Activated CD8-positive, alpha-beta memory T cell treated with anti-CD3 and anti-CD28 coated beads, Interleukin-2, amount 50 U/mL, for 48 hours (primary cell): ENCODE measurements at places on chromosomes 11 and 22.

DNA sequence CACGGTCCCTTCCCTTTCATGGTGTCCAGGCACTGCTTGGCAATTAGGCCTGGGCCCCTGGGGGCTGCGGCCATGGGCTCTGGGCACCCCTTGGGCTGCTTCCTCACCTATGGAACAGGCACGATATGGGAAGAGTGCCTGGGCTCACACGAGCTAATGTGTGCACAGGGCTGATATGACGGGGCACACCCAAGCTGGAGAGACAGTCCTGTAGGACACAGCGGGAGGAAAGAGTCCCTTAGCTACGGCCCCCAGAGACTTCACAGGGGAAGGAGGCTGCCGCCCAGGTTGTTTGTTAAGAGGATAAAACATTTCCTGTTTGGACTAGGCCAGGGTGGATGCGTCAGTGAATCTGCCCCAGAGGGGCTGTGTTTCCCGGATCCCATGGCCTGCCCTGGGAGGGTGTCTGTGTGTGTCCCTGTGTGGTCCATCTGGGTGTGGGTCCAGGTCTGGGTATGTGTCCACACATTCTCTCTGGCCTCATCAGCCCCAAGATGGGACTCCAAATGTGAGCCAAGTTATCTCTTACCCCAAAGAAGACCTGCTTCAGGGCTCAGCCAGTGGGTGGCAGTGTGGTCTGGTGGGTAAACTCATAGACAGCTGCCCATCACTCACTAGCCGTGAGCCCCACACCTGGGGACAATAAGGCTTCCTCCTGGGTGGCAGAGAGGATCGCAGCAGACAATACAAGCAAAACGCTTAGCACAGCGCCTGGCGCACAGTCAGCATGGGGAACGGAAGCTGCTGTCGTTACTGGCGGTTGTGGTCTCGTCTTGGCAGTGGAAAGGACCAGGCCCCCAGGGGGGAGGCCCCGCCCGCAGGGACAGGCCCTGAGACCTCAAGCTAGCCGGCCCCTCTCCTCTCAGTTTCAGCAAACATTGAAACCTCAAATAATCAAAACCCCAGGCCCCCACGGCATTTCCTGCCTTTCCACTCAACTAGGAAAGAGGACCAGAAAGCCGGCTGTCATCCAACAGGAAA, 3.2 kb upstream of the EMID1 start:
- peak; percentile 83 for DNase-seq

GRCh38 chr11:103794262-103794661, 242.2 kb upstream of the DDI1 start:
- DNase-seq, result no peak

GRCh38 chr11:109902764-109903433, 190.3 kb upstream of the ZC3H12C start:
- no peak for DNase-seq

- peak; percentile 69 for DNase-seq
Measured at GRCh38 chr11:68002938-68003845, 705 bp downstream of the UNC93B1 start.

DNA sequence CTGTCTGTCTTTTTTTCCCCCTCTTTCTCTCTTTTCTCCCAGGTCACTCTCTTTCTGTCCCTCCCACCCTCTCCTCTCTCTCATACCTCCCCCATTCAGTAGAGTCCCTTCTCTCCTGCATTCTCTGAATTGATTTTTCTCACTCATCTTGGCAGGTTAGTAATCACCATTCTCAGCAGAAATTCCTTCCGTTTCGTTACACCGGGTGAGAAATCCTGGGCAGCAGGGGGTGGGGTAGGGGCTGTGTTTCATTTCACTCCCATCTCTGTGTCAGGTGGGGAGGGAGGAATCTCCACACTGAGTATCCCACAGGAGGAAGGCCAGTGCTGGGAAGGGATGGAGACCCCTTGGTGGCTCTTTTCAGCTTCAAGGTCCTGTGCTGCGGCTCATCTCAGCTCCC, 253.5 kb downstream of the MIAT start:
- DNase-seq, result no peak

DNA sequence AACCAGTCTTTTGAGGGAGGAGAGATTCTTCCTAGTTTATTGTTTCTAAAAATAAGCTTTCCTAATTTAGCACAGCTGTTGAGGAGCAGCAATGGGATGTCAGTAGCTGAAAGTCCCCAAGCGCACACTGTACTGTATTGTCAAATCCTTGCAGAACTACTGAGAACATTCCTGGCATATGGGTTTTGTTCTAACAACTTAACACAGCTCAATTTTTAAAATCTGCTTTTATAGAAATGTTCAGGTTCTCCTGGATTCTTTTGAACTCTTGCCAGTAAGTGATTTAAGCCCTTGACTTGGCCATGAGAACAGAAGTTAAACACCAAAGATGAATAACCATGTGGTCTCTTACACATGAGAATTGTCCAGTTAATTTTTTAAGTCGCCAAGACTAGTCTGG, 218.6 kb downstream of the FAT3 start:
- DNase-seq, result no peak

DNA sequence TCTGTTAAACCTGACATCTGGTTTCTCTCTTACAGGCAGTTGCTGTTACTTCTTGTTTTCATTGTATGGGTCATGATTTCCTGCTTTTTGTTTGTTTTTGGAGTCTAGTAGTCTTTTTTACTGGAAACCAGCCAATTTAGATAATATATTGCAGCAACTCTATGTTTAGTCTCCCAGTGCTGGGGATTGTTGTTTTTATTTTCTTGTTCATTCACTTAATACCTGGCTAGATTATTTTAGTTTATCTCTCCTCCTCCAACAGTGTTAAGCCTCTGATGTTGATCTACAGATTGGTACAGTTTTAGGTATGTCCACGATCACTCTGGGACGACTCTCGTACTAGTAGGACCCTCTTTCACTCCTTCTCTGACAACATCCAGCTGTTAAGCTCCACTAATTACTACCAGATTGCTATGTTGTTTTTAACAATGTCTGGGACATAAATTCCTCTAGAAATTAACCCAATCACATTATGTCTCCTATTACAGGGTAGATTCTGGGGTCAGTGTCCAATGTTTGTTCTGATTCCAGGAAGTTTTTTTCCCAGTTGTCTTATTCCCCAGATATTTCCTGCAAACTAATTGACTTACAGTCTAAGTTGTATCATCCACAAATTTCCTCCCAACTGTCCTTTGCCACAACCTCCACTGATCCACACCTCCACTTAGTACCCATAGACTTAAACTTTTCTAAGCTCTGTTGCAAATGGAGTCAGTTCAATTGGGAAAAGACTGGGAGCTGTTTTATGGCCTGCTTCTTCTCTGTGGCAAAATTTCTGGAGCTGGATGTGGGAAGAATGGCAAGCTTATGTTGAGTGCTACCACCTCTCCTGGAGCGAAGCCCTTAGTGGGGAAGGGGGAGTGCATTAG, 1280.6 kb upstream of the CNTN5 start:
- no peak for DNase-seq

- DNase-seq, result no peak
Measured at GRCh38 chr11:95035316-95035715, 10.3 kb downstream of the KDM4E start.

GRCh38 chr11:128164080-128164741, 423.1 kb downstream of the ETS1 start:
- DNase-seq, result no peak

GRCh38 chr11:1639102-1639620, 9.6 kb downstream of the KRTAP5-5 start:
- no peak for DNase-seq

DNA sequence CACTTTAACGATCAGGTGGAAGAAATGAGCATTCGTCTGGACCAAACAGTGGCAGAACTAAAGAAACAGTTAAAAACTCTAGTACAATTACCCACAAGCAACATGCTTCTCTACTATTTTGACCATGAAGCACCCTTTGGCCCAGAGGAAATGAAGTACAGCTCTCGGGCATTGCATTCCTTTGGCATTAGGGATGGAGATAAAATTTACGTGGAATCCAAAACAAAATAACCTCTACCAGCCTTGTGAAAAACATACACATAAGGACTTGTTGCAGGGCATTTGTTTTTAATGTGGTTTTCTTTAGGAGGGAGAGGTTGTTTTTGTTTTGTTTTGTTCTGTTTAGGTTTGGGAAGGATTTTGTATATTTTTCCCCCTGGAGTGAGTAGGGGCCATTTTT, 14.2 kb upstream of the TECTA start:
- no peak for DNase-seq

DNA sequence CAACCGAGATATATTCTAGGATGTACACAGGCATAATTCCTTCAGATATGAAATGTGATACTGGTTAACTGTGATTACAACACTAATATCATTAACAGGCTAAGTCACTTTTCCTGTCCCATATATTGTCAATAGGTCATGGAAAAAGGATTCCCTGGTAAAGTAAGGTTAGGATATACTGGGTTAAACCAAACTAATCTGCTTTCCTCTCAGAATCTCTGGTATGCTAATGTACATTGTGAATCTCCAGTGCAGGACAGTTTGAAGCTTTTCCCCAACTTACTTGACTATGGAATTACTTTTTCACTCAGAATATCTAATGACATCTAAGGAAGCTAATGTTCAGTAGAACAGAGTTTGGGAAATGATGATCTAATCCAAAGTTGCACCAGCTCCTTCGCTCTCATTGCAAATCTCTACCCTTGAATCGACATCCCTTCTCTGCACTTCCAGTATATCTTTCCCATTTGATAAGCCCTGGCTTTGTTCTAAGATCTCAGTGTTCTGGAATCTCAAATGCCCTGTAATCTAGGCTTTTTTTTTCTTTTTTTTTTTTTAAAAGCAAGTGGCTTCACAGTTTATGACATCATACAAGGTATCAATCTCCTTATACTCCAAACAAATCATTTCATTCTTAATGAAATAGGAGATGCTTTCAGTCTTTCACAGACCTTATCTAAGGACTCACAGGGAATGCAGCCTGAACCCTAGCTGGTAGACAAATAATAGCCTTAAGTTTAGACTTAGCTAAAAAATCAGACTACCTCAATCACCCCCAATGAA, 43.8 kb downstream of the COPB1 start:
- DNase-seq, result no peak

DNA sequence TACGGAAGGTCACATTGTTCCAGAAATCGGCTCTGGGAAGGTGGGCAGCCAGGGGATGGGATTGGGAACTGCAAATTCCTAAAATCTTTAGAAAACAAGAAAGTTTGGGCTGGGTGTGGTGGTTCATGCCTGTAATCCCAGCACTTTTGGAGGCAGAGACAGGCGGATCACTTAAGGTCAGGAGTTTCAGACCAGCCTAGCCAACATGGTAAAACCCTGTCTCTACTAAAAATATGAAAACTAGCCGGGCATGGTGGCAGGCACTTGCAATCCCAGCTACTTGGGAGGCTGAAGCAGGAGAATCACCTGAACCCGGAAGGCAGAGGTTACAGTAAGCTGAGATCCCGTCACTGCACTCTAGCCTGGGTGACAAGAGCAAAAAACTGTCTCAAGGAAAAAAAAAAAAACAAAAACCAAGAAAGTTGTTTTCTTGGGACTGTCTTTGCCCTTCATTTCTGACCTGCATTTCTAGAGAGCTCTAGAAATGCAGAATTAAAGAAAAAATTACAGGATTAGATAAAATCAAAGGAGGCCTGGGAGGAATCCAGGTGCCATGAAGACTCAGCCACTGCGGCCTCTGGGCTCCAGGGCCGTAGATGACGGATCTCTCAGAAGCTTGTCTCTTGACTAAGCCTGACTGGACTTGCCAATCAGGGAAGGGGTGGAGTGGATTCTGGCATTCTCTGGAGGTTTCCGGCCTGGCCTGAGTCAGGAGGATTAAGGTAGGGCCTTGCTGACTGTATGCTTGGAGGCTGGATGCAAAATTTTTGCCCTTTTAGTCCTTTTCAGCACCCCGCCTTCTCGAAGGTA, 5.3 kb upstream of the MALAT1 start:
- DNase-seq, result no peak

DNA sequence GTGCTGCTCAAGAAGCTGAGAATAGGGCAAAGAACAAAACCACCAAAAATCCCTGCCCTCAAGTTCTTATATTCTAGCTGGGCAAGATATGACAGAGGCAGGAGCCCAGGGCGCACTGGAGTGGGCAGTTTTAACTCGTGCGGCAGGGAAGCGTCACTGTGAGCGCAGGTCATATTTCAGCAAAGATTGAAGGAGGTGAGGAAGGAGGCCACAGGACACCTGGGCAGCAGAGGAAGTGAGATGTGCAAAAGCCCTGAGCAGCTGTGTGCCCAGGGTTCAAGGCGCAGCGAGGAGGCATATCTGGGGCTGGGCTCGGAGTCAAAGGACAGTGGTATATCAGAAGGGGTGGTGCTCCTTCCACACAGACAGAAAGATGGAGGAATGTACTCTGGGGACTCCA, 13.5 kb downstream of the KCNC1 start:
- no peak for DNase-seq

DNA sequence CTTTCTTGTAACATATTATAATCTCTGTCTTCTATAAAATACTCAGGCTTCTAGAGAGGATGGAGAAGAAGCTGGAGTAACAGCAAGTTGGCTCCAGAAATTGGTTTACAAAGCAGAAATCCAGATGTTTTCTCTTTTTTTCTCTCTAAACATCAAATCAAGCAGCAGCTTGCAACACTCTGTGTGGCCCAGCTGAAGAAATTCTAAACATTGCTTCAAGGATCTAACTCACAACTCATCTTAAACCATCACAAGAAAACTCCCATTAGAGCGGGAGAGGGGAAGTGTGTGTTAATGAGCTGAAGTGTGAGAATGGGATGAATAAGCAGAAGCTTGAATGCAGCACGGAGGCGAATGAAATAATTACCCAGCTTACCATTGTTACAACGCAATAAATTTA, 146.5 kb downstream of the OPCML start:
- DNase-seq, result no peak

- no peak for DNase-seq
Measured at GRCh38 chr11:87425943-87426342, 388.2 kb downstream of the TMEM135 start.

DNA sequence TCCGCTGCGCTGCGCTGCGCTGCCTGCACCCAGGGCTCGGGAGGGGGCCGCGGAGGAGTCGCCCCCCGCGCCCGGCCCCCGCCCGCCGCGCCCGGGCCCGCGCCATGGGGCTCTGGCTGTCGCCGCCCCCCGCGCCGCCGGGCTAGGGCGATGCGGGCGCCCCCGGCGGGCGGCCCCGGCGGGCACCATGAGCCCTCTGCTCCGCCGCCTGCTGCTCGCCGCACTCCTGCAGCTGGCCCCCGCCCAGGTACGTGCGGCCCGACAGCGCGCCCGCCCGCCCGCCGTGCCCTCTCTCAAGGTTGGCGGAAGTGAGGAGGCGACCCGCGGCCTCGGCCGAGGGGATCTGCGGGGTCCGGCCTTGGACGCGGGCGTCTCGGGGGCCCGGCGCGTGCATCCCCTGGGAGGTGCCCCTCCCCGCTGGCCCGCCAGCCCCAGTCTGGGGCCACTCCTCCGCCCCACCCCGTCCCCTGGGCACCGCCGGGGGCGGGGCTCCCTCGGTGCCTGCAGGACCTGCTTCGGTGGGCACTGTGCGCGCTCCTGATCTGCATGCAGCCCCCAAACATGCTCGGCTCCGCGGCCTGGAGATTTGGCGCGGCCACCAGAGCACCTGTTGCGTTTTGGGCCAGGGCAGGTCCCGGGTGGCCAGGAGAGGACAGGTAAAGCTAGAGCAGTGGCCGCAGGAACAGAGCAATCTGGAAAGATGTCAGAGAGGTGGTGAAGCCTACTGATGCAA, 429 bp downstream of the VEGFB start:
- DNase-seq, result peak; percentile 74

- no peak for DNase-seq
Measured at GRCh38 chr11:57597916-57598830, 688 bp downstream of the SERPING1 start.
